Neural progenitor cell (in vitro differentiated cells): ENCODE measurements at places on chromosomes 3 and 15.

DNA sequence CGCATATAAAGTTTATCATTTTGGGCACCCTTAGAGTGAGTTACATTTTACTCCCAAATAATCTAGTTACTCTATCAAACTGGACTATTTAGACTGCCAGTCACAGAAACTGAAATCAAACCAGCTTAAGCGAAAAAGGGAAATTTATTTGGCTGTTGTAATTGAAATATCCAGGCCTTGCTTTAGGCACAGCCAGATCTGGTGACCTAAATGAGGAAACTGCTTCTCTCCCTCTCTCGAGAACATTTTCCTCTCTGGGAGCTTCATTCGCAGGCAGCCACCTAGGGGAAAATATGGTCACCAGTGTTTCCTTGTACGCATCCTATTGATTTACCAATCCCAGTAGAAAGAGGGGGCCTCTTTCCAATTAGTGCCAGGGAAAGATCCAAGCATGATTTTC lies 175.3 kb upstream of the MITF start:
- no peak for DNase-seq

GRCh38 chr15:33822479-33822878 lies 145.8 kb upstream of the CHRM5 start:
- no peak for DNase-seq

DNA sequence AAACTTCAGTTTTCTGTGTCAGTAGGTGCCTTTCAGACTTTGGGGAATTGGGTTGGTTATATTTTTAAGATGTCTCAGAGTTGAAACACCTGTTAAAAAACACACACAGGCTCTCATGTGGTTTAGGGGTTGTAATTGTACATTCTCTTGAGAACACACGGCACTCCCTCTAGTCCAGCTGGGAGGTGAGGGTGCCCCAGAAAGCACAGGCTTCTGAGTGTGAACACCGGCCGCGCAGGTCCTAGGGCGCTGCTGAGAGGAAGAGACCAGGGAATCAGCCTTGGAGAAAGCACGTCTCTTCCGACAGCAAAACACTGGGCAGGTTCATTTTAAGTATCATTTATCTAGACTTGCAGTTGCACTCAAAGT lies 68.0 kb upstream of the RPL35A start:
- no peak for DNase-seq

GRCh38 chr3:94117729-94118128 lies 54.9 kb downstream of the NSUN3 start:
- no peak for DNase-seq

DNA sequence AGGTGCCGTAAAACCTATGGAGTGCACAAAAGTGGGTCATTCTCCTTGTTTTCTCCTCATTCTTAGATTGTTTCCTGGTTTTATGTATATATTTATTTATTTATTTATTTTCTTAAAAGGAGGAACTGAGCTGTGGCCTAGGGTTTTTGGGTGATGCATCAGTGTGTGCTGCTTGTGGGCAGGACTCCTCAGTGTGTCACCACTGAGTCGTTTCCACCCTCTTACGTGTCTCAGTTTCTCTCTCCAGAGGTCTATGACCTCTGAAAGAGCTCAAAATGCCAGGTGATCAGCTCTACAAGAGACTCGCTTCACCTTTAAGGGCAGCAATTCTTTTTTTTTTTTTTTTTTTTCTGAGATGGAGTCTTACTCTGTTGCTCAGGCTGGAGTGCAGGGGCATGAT lies 72.9 kb downstream of the CD200 start:
- DNase-seq = no peak

- no peak for DNase-seq
These were observed 135.2 kb downstream of the TMCC1 start for GRCh38 chr3:129758306-129758705.

- DNase-seq = no peak
These were observed 50.3 kb downstream of the FBLN2 start for GRCh38 chr3:13598926-13599886.

- DNase-seq = no peak
These were observed 150.4 kb upstream of the THRB start for GRCh38 chr3:24645047-24645446.
